NCI-H82 (cell line): ENCODE measurements at places on chromosomes 16 and 17.

- DNase-seq, result no peak
Measured at GRCh38 chr17:43877451-43878155, 29.7 kb downstream of the MPP2 start.

DNA sequence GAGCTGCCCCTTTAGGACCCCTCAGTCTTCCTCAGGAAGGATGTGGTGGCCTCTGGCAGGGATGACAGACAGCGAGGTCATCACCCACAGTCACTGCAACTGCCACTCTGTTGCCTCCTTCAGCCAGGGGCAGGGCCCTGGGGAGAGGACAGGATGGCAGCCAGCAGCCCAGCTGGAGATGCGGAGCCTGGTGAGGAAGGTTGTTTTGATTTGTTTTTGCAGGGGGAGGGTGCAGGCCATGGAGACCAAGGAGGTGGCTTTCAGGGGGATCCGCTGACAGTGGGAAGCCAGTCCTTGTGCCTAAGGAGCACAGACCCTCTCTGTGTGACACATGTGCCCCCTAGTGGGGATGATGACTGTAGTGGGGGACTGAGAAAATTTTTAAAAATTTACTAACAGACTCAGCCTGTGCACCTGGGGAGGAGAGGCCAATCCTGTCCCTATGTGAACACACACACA, 7.4 kb downstream of the PRCD start:
- DNase-seq, result peak; percentile 95

DNA sequence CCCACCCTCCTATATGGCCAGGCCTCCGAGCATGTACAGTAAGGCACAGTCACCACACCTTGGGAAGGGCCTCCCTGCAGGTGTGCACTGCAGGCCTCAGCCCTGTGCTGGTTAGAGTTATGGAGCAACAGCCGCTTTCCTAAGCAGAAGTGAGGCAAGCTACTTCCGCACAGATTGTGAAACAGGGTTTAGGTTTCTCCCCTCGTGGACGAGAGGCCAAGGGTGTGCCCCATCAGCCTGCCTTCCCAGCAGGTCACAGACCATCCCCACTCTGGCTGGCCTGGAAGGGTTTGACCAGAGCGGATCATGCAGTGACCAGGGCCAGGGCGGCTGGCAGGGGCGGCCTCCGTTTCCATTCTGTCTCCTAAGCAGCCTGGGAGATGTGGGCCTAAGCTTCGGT, 4.7 kb downstream of the MSRB1 start:
- DNase-seq, result no peak

DNA sequence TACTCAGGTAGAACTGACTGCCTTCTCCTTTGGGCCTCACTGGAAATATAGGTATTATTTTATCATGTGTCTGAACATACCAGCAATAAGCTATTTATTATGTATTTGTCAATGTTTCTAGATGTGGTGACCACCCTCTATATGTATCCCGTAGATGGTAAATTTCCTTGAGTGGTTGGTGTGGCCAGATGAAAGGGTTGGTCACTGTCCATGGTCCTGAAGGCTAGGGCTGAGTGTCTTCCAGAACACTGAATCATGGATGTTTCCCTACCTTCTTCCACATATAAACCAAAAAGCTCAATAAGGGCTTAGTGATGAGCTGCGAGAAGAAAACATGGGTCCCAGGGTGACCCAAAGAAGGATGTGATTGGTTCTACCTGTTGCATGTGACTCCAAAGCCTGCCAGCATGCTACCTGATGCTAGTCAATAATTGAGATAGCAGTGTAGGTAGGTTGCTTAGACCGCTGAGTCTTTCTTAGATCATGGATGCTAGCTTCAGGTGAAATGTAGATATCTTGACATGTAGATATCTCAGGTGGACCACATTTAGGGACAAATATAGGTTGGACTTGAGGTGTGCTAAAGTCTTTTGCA, 150.3 kb downstream of the ASIC2 start:
- DNase-seq, result no peak

DNA sequence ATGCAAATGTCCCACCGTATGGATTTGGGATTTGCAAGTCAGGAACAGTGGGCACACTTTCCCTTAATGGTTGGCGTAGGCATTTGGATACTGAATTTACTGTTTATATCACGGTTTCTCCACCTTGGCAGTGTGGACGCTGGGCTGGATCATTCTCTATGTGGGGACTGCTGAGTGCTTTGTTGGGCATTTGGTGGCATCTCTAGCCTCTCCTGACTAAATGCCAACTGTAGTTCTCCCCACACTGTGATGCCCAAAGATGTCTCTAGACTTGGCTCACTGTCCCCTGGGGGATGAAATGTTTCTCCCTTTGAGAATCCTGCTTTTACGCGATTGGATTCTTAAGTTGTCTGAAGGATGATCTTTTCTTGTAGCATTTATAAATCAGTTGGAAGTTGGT, 49.0 kb downstream of the RBFOX1 start:
- peak; percentile 64 for DNase-seq

DNA sequence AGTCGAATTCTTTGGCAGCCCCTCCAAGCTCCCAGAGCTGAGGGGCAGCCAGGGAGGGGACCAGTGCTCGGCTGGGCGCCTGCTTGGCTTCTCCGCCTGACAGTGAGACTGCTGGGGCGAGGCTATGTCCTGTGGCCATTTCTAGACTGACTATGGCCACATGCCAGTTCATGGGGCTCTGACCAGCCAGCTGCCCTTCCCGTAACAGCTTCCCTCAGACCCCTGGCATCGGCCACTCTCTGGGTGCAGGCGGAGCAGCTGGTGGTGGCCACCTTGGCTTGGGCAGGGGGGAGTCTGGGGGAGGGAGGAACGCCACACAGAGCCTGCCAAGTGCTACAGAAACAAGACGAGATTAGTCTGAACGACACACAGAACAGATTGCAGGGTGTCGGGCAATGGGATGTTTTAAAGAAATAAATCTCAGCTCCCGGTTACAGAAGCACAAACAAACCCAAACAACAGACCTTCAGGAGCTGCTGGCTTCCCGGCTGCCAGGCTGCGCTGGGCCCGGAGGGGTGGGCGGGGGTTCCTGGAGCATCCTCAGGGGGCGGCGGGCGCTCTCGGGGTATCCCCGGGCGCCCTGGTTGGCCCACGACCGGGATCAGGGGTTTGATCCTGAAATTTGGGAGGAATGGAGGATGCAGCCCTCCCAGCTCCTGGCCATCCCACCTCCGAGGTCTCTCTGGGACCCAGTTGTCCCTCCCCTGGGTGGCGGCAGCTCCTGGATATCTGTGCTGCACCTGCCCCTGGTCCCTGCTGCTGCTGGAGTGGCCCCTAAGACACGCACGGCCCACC, 34.5 kb downstream of the TBC1D16 start:
- peak; percentile 54 for DNase-seq

GRCh38 chr16:2912330-2913199, 834 bp downstream of the FLYWCH1 start:
- DNase-seq, result peak; percentile 69

DNA sequence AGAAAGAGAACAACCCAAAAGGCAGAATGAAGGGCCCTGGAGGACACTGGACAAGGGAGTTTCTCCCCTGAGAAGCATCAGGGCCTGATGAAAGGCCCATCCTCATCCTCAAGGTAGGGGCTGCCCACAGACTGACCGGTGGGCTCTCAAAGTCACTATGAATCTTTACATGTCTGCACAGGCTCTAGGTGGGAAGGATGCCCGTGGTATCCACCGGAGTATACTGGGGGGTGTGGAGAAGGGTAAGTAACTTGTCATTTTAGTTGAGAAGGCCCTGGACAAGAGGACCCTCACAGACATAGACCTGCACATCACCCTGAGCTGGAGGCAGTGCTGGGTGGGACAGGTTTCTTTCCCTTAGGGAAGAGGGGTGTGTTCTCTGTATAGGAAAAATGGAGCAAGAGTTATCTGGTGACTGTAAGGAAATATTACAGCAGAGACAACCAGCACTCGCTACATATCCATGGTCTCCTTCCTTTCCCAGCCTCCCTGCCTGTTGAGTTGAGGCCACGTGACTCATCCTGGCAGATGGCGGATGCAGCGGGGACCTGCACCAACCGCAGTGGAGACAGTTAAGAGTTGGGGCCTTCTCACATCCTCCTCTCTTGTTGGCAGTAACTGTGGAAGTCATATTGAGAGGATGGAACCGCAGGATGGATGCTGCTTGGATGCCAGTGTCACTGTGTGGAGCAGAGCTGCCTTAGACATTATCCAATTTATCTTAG, 45.6 kb upstream of the KCNJ12 start:
- no peak for DNase-seq

GRCh38 chr17:78694805-78695531, 87.1 kb downstream of the CYTH1 start:
- DNase-seq, result no peak

- DNase-seq, result peak; percentile 82
Measured at GRCh38 chr17:44105941-44106340, 17.5 kb downstream of the HDAC5 start.

DNA sequence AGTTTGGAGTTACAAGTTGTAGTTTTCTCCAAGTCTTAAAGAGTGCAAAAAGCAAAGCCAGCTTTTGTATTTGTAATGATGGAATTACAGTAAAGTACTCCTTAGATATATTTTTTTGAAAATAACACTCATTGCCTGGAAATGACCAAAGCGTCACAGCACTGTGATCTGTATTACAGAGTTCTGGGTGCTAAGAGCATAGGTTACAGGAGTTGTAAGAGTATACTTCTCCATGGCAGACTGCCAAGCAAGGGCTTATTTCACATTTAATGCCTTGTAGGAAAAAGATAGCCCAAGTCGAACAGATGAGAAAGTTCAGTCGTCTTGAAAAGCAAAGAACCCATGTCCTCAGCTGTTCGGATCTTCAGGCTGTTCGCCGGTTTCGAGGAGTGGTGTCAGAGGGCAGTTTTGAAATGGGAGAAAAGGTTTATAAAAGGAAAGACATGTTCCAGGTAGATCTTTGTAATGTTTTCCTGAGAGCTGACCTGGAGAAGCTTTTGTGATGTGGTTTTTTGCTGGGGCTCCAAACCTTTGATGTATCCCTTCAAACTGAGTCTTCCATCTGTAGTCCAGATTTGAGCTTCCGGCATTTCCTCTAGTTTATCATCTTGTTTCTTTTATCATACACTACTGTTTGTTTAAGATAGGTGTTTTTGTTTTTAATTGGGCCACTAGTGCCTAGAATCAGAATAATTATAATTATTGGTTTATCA, 41.3 kb downstream of the ERCC4 start:
- peak; percentile 78 for DNase-seq

GRCh38 chr16:81846105-81846504, 67.0 kb downstream of the PLCG2 start:
- DNase-seq, result no peak

DNA sequence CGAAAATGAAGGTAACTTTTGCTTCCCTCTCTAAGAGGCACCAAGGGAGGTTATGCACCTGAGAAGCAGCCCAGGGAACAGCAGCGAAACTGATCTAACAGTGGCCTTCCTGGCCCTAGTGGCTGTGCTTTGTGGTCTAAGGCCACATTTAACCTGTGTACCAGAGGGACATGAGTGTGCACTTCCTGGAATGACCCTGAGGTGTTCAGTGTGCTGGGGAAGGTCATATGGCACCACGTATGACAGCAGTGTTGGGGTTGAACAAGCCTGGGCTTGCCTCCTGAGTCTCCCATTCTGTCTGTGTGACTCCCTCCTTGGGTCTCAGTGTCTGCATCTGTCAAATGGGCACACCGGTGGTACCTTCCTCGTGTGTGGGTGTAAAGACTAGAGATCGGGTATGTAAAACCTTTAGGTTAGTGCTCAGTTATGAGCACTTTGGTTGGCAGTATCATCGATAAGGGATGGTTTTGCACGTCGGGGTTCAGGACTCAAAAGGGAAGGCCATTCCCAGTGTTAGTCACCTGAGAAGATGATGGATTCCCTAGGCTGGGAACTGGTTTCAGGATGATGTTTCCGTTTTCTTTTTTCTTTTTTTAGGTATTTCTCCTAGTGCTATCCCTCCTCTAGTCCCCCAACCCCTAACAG, 31.9 kb downstream of the PLCG2 start:
- DNase-seq, result no peak

DNA sequence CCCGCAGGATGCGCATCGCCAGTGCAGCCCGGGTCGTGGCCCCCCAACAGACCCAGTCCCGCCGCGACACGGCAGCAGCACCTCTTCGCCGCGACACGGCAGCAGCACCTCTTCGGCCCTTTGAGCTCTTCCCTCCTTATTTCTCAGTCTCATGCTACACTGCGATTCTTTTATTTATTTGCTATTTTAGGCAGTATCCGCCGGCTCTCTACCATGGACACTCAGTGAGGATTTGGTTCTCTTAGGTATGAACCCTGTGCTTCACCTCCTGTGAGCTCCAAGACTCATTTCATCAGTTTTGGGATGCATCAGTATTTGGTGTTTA, 8.3 kb upstream of the MAP2K3 start:
- no peak for DNase-seq
